Retinal pigment epithelial cell (primary cell): ENCODE measurements at places on chromosomes 5 and 9.

GRCh38 chr9:22211588-22212360 lies 202.7 kb upstream of the CDKN2B start:
- DNase-seq, result peak; percentile 90

DNA sequence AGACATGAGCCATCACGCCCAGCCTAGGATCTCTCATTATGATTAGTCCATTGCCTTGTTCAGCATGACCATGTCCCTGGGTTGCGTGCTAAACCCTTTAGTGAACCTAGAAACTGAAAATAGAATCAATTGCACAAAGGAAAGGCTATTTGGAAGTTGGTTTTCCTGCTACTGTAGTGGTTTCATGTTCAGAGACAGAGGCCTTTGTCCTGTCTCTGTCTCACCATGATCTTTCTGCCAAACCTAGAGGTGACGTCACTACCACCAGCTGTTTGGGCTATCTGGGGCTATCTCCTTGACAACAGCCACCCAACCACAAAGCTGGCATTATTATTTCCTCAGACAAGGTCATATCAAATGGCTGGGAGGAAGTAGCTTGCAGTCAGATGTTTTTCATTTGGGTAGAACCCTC lies 4.0 kb upstream of the CDK5RAP2 start:
- peak; percentile 9 for DNase-seq

DNA sequence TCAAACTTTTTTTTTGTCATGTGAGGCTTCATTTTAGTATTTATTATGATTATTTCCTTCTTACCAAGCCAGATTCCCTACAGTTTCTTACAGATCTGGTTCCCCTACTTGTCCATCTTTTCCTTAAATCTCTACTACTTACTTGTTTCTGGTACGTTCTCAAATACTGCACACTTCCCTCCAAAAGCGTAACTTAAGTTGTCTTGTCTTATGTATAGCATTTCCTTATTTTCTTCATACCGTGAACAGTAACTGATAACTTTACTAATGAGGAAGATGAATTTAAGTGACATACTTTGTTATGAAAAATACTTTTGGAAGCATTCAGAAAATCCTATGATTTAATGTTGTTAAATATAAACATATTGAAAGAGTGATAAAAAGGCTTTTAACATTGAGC lies 67.3 kb downstream of the PARP8 start:
- no peak for DNase-seq

DNA sequence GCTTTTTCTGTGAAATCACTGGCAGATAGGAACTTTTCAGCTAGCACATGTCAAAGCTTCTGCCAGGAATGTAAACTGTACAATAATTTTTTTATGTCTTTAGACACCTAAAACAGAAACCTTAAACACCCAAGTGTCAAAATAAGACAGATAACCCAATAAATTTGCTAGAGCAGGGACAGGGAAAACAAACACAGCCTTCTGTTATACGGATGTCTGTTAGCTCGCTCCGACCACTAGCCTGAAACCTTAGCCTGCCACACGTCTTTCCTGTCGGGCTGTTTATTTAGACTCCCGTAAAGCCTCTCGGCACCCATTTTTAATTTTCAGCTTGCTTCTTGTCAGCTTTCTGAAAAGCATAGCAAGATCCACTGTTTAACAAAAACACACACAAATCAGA lies 355.4 kb upstream of the SLC24A2 start:
- DNase-seq, result no peak

- DNase-seq, result no peak
Observed at GRCh38 chr5:9544502-9545135, 1.3 kb downstream of the SEMA5A start.

DNA sequence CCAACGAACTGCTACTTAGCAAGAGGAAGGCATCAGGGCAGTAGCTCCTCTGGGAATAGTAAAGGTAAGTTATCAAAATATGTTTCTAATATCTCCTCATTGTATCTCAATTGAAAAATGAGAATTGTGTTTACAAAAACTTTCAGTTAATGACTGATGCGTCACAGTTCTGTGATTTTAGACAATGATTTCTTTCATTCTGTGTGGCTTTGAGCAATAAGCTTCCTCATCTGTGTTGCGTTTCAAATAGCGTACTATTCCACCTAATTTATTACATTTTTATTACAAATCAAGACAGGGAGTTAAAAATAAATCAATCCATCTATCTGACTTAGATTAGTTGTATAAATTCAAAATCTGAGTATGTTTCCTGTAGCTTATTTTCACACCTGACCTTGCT lies 145.0 kb downstream of the CAAP1 start:
- no peak for DNase-seq

- no peak for DNase-seq
Observed at GRCh38 chr9:79264511-79265355, 307.0 kb upstream of the TLE4 start.

DNA sequence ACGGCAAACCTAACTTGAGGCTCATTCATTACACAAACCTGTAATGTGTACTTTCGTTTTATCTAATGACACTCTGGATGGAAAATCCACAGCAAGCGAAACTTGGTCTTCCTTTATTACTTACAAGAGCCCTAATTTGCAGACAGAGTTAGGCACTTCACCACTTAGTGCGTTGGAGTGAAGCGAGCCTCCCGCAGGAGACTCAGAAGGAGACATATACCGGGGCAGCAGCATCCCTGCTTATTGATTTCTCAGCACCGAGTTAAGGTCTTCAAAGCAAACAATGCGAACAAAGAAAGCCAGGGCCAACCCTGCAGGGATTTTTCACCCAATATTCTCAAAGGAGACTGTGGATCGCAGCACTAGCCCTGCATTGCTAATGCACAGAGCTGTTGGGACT lies 28.6 kb downstream of the LSM11 start:
- no peak for DNase-seq

- DNase-seq, result no peak
Observed at GRCh38 chr5:170470275-170470674, 33.5 kb upstream of the KCNIP1 start.

GRCh38 chr5:135718651-135719050 lies 115.8 kb upstream of the SLC25A48 start:
- DNase-seq, result no peak
